Esophagus squamous epithelium (tissue), 5 donors: ENCODE measurements at places on chromosomes 13 and 19. TPM values are rescaled to one million over a fixed set of nuclear protein-coding genes. Genes with fewer than 3 reads are reported as not detected.

- no peak for DNase-seq
These were observed 665 bp downstream of the VASP start for GRCh38 chr19:45507872-45508416.

GRCh38 chr13:100870898-100871297 lies 196.3 kb upstream of the TMTC4 start:
- DNase-seq: no peak

PLPPR3 gene
- total RNA-seq: not detected

DNA sequence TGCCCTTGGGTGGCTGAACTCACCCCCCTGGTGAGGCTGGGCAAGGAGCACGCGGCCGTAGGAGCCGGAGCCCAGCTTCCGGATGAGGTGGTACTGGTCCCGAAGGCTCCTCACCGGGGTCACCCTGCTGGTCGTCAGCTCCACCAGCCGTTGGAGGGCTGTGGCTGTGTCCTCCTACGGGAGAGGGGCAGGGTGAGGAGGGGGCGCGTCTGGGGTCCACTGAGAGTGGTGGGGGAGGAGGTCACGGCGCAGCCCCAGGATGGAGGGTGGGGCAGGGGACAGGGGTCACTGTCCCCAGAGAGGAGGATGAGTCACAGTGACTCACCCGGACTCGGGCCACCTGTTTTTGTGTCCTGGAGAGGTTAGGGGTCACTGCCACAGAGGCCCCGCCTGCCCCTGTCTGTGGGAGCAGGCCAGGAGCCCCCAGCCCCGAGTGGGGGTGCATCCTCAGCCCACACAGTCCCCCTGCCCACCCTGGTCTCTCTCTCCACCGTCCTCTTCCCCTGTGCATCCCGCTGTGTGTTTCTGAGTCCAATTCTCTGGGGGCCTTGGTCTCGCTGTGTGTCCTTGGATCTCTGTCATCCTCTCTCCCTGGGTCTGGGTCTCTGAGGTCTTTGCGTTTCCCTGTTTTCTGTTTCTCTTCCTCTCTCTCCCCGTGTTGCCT lies 435 bp downstream of the SBK3 start:
- no peak for DNase-seq

DNA sequence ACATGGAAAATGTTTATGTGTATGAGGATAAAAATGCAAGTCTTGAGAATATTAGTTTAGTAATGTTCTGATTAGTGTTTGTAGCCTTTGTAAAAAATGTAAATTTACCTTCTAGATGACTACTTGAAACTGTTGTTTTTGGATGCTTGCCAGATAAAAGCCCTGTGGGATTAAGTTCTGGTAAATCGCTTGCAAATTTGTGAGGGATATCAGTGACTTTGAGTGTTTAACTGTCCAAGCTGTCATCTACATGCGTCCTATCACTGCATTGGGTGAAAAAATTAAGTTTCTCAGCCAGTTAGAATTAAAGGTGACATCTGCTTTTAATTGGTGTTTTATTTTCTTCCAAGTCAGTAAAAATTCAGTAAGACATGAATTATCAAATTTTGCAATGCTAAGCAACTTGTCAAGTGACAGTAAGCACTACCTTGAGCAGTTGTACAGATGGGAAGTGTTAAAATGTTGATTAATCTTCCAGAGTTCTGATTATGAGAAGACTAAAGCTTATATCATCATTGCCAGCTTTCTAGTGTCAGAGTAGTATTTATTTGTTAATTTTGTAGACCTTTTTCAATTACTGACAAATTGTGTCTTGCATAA lies 88.0 kb downstream of the PCCA start:
- DNase-seq: no peak
